Stimulated activated naive CD8-positive, alpha-beta T cell treated with anti-CD3 and anti-CD28 coated beads, Interleukin-15, amount 100 ng/mL, for 72 hours (primary cell): ENCODE measurements at places on chromosomes 16 and 17.

DNA sequence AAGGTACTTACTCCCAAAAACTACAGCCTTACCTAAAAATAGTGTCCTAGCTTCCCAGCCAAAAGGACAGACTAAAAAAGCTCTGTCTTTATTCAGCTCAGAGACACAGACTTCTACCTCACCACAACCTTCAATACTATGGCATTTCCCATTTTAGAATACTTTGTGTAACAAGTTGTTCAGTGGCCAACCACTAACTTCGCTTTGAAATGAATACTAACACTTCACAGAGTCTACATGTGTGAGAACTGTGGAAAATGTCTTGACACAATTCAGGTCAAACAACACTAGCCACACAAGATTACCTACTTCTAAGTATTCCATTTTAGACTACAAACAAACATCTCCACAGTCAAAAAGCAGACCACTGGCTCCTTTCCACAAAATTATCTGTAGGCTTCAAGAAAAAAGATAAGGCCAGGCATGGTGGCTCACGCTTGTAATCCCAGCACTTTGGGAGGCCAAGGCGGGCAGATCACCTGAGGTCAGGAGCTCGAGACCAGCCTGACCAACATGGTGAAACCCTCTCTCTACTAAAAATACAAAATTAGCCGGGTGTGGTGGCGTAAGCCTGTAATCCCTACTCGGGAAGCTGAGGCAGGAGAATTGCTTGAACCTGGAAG, 3.2 kb downstream of the HELZ start:
- no peak for DNase-seq

GRCh38 chr17:80649672-80650330, 105.2 kb downstream of the RPTOR start:
- DNase-seq: peak; percentile 67

GRCh38 chr17:70114405-70114804, 39.4 kb downstream of the KCNJ16 start:
- no peak for DNase-seq

DNA sequence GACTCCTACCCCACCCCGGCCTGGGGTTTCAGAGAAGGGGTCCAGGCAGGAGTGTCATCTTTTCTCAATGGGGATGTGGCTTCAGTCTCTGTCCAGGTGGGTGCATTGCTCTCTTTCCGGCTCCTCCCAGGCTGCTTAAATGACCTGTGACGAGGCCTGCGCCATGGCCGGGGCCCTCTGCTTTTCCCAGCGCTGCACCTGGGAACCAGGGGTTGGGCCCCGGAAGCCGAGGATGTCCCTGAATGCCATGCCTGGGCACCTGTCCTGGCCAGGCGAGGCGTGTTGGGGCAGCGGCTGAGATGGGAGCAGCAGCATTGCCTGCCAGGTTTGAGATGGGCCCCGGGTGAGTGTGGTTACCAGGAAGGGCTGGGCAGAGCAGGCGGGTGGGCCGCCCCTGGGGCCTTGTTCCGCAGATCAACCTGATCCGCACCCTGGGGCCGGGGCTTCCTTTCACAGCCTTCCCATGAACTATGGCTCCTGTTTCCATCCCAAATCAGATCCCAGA, 147.4 kb downstream of the SEC14L1 start:
- DNase-seq: no peak

DNA sequence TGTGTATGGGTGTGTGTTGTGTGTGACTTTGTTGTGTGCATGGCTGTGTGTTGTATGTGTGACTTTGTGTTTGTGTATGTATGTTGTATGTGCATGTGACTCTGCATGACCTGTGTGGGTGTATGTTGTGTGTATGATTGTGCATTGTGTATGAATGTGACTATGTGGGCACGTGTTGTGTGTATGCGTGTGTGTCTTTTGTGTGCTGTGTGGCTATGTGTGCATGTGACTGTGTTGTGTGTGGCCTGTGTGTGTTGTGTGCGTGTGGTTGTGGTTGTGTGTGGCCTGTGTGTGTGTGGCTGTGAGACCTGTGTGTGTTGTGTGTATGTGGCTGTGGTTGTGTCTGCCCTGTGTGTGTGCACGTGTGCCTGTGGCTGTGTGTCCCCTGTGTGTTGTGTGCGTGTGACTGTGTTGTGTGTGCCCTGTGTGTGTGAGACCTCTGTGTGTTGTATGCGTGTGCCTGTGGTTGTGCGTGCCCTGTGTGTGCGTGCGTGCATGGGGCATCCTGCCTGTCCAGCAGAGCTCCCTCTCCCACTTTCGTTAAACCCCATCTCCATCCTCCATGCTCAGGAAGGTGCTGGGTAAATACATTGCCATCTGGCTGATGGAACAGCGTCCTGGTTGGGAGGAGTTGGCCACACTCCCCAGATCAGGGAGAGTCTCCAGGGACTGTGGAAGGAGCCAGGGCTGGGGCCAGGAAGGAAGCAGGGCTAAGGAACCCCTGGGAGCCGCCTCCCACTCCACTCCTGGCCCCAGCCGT, 90.1 kb upstream of the GSE1 start:
- no peak for DNase-seq

DNA sequence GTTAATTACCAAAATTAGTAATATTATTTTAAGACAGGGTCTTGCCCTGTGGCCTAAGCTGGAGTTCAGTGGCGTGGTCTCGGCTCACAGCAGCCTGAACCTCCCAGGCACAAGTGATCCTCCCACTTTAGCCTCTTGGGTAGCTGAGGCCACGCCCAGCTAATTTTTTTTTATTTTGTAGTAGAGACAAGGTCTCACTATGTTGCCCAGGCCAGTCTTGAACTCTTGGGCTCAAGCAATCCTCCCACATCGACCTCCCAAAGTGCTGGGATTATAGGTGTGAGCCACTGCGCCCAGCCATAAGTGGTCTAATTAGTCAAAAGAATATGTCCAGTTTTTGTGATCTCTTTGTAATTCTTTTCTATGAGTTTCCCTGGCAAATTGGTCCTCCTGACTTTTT, 12.0 kb upstream of the CFDP1 start:
- no peak for DNase-seq

GRCh38 chr17:62064791-62065563, at the start of gene MED13:
Gene MED13, minus strand, starts transcription at chr17:62065278. Its CDS starts 73 bp downstream, at chr17:62065205.
- peak; percentile 64 for DNase-seq

GRCh38 chr17:79990704-79991103, 45.0 kb downstream of the TBC1D16 start:
- no peak for DNase-seq

DNA sequence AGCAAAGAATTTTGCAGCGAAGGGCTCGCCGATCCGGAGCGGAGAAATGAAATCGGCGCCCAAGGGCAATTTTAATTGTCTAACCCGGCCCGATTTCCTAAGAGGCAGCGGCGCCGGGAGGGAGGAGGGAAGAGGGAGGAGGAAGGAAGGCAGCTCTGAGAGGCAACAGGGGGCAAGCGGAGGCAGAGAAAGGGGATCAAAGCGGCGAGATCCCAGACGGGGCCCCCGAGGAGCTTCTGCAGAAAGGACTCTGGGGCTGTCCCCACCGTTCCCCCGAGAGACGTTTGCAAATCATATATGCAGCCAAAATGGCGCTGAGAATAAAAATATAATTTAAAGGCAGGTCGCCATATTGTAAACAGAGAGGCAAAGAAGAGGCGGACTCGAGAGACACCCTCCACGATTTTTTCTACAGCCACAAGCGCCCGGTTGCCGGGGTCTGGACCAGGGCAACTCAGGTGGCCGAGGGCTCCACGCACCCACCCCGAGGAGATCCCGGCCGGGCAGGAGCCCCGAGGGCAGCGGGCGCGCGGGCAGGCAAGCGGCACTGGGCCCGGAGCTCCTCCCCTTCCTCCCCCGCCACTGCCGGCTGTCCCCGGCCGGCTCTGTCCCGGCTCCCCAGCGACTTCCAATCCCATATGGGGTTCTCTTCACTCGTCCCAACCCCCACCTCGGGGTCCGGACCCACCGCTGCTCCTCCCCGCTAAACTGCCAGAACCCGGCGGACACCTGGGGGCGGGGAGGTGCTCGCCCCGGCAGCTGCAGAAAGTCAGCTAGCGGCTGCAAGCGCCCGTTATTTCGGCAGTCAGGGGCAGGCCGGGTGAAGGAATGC, 1.9 kb downstream of the PHF12 start:
- peak; percentile 69 for DNase-seq

DNA sequence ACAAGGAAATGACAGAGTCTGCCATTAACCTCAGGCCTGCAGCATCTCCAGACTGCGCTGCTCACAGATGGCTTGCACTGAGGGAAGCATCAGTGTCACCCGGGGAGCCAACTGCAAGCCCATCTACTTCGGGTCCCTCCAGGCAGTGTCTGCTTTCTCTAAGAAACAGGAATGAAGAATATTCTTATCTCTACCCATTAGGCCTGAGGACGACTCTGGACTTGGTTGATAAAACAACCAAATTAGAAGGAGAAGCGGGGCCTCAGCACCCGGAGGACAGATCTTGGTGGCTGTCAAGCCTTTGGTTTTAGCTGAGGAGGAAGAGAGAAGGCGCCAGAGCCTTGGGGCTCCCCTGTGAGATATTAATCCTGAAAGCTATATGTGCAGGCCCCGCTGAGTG, 19.5 kb upstream of the MGAT5B start:
- DNase-seq: no peak

DNA sequence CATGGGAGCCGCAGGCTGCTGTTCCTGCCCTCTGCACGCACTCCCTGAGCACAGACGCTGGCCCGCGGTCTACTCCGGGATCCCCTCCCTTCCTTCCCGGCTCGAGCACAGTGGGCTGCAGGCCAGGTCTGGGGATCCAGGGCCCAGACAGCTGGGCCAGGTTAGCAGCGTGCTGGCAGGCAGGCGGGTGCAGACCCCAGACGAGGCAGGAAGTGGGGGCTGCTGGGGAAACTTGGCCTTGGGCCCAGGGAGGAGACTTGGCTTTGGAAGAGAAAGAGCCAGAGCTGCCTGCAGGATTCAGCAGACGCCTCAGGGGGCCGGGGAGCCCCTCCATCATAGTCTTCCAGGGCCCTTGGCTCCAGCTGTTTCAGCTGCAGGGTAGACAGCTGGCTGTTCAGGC, 30.2 kb upstream of the ABCC3 start:
- no peak for DNase-seq

DNA sequence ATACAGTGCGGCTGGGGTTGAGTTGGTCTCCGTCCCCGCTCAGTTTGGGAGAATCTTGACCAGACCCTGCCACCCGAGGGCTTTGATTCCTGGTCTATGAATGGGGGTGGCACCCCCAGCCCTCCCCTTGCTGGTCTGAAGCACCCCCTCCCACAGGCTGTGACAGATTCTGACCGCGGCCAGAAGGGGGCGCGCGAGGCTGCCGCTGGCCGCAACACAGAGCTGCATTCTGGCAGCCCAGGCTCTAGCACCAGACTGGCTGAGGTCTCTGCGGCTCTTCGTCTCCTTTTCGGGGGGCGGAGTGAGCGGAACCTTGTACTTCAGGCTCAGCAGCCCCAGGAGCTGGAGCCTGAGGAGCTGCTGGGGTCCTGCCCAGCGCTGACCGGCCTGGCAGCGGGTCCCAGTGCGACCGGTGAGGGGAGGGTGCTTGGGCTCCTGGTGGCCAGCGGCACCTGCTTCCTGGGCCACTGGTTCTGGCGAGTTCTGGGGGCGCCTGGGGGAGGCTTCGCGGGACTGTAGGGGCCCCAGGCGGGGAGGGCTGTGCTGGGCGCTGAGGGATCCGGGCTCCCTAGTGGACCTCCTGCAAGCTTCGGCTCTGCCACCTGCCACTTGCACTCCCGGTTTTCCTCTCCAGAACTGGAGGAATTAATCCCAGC, 1011.6 kb downstream of the KCNJ18 start:
- DNase-seq: no peak

DNA sequence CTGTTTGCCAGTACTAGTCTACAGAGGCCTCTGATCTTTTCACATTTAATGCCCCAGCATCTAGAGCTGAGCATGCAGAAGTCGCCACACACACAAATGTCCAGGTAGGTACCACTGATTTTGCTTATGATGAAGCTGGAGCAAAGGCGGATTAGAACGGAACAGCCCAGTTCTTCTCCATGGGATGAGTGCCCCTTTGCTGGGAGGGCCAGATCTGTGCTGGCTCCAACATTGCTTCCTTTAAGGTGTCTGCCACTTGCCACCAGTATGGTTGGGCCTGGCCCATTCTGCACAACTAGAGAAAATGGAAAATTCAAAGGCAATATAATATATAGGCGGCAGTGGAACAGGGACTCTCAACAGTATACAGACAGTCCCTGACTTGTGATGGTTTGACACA, 2.2 kb upstream of the MNT start:
- DNase-seq: no peak

- DNase-seq: no peak
These were observed 3.6 kb downstream of the GRIN2C start for GRCh38 chr17:74856112-74856511.

GRCh38 chr16:87432330-87432915, 40.3 kb downstream of the MAP1LC3B start:
- DNase-seq: no peak

GRCh38 chr16:79316004-79316458, 284.5 kb downstream of the MAF start:
- peak; percentile 48 for DNase-seq

DNA sequence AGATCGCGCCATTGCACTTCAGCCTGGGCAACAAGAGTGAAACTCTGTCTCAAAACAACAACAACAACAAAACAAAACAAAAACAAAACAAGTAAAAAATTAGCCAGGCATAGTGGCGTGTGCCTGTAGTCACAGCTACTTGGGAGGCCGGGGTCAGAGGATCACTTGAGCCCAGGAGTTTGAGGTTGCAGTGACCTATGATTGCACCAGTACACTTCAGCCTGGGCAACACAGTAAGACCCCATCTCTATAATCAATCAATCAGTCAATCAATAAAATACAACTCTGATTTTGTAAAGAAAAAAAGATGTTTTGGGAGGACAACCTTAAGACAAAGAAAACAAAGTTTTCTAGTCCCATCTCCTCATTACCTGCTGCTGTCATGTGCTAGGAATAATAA, 51.9 kb downstream of the MARCHF10 start:
- DNase-seq: no peak

DNA sequence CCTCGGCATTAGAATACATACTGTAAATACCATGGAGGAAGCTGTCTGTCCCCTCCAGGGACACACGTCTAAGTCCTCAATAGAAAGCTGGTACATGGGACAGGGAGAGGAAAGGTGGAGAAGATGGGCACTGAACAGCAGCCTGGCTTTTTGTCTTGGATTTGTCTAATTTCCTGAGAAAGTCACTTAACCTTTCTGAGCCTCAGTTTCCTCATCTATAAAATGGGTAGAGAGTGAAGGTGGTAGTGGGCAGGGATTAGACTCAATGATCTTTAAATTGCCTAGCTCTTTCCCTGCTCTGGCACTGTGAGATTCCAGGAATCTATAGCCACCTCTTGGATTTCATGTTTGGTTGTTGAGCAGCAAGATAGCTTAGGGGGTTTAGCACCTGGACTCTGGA, 96.2 kb downstream of the ASIC2 start:
- DNase-seq: no peak

DNA sequence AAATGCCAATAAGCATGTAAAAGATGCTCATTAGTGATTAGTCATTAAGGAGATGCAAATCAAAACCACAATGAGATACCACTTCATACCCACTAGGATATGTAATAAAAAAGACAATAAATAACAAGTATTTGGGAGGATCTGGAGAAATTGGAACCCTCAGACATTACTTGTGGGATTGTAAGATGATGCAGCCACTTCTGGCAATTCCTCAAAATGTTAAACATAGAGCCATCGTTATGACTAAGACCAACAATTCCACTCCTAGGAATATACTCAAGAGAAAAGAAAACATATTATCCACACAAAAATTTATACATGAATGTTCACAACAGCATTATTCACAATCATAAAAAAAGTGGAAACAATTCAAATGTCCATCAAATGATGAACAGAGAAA, 336.2 kb upstream of the PMFBP1 start:
- DNase-seq: no peak
